ENCODE measurements at places on chromosomes 2 and 18.
A peak's percentile ranks its signal among the peaks of the same experiment; 100 is the strongest.

- DNase-seq, result no peak
These were observed 161.8 kb downstream of the DYSF start for GRCh38 chr2:71614976-71615766.

GRCh38 chr2:224442071-224442967 lies 40.4 kb upstream of the FAM124B start:
- peak; percentile 20 for DNase-seq

- DNase-seq, result no peak
These were observed 12.4 kb downstream of the NMI start for GRCh38 chr2:151277067-151277466.

- DNase-seq, result no peak
These were observed 109.6 kb downstream of the ICOS start for GRCh38 chr2:204046145-204046544.

DNA sequence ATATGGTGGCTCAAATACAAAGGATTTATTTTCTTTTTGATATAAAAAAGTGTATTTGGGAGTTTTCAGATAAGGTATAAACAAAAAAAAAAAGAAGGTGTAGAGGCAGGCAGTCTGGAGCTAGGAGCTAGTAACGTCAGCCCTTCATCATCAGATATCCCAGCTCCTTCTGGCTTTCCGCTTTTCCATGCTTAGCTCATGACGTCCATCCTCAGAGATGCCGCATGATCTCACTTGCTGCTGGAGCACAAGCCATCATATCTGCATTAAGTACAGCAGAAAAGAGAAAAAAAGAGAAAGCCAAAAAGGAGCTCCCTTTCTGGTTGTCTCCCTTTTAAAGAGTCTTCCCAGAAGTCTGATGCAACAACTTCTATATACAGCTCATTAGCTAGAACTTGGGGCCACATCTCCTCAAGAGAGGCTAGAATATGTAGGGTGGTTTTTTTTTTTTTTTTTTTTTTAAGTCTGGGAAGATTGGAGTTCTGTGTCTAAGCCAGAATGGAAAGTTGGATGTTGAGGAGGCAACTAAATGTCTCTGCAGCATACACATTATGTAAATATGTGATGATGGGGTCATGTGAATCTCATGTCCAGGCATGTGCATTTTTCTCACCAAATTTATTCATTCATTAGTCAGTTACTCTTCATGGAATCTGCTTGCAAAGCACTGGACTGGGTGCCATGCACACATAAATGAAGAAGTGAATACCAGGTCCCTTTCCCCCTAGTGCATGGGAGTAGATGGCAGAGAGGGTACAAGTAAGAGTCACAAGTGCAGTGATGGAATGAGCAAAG lies 52.3 kb downstream of the DDX1 start:
- no peak for DNase-seq

DNA sequence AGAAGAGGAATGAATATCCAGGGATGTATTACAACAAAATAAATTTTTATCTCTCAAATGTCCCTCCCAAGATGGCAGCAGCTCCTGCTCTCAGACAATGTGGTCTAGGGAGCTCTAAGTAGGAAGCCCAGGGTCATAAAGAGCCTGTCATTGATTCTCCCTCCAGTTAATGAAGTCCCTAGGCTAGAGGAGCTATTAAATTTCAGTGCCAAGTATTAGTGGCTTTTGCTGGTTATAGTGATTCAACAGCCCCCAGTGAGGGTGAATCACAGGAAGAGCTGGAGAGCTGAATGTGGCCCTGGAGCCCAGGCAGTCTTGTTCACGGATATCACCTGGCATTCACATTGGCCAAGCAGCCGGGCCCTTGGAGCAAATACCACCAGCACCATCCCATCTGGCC lies 109.8 kb upstream of the YPEL5 start:
- DNase-seq, result no peak
